ENCODE measurements at places on chromosomes 6 and 20. TPM values are rescaled to one million over a fixed set of nuclear protein-coding genes. Genes with fewer than 3 reads are reported as not detected.

DNA sequence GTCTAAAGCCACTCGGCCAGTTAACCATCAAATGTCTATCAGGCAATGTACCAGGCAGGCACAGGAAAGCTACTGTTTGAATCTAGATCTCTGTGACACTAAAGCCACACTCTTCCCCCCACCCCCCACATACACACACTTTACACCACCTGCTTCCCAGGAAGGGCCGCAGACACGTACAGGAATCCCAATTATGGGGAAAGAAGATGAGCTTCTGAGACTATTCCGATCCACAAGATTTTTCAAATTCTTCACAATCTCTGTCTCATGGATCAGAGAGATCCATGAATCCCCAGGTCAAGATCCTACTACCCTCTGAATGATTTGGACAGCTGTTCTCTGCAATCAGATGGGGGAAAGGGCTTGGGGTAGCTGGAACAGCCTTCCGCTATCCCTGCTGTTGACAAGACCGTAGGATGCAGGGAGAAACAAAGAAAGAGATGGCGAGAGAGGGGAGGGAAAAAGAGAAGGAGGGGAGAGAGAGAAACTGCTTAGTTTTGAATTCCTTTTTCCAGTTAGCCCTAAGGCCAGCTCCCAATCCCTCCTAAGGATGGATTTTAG lies 25.4 kb upstream of the RIMS4 start:
- no peak for DNase-seq

- no peak for DNase-seq
These were observed 24.2 kb downstream of the MRS2 start for GRCh38 chr6:24426729-24427446.

DNA sequence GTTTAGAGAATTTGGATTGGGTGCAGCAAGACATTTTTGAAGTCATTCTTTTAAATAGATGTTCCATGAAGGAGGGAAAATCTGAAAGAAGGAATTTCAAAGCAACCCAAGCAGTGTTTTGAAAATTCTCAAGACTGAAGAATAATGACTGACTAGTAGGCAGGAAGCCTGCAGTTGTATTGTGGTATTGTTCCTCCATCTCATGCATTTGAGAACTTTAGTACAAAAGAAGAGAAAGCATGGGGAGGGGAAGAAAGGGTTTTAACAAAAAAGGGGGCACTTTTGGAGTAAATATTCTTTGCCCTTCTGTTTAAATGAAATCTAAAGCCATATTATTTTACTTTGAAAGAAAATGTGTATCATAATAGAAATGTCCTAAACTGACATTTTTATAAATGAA lies 6.6 kb downstream of the NCOA3 start:
- DNase-seq: no peak

DNA sequence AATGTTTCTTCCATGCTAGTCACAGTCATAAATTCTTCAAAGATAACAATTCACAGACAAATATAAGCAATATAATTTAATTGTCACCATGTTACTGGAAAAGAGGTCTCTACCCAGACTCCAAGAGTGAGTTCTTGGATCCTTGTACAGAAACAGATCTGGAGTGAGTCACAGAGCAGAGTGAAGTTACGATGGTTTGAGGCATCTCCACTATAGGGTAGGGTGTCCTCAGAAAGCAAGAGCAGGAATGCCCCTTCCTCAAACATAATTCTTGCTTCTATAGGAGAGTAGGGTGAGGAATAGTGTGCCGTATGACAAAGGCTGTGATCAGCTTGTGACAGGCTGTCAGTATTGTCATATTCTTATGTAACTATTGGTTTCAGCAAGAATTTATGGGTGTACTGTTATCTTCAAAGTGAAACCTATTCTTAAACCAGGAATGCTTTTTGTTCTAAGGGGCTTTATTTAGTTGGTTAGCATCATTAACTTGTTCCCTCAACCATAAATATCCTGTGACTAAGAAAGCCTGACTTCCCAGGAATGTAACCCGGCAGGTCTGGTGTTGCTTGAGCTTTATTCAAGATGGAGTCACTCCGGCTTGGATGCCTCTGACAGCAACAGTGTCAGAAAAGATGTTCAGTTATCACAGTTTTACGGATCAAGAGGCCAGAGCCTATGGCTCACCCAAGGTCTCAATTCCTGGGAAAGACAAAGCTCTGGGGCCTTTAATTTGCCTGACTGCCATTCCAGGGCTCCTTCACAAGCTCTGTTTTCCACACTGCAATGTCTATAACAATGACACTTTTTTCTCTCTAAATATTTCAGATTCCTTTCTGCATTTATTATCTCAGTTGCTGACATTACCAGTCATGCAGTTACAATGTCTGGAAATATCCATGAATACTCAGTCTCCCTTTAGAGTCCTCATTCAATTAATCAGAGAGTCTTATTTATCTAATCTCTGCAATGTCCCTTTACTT lies 298.6 kb downstream of the C6orf118 start:
- DNase-seq: no peak

GRCh38 chr6:107862383-107862782 lies 38.3 kb upstream of the SCML4 start:
- no peak for DNase-seq

Gene ELOVL4
- 4.3 TPM for polyA plus RNA-seq

Gene GPR63
- 0.94 TPM for polyA plus RNA-seq
